AG20443 (cell line): ENCODE measurements at places on chromosomes 2 and 18.

- DNase-seq = no peak
Observed at GRCh38 chr2:53793261-53793660, 6.4 kb downstream of the ERLEC1 start.

- no peak for DNase-seq
Observed at GRCh38 chr18:37435150-37435867, 130.3 kb downstream of the CELF4 start.

DNA sequence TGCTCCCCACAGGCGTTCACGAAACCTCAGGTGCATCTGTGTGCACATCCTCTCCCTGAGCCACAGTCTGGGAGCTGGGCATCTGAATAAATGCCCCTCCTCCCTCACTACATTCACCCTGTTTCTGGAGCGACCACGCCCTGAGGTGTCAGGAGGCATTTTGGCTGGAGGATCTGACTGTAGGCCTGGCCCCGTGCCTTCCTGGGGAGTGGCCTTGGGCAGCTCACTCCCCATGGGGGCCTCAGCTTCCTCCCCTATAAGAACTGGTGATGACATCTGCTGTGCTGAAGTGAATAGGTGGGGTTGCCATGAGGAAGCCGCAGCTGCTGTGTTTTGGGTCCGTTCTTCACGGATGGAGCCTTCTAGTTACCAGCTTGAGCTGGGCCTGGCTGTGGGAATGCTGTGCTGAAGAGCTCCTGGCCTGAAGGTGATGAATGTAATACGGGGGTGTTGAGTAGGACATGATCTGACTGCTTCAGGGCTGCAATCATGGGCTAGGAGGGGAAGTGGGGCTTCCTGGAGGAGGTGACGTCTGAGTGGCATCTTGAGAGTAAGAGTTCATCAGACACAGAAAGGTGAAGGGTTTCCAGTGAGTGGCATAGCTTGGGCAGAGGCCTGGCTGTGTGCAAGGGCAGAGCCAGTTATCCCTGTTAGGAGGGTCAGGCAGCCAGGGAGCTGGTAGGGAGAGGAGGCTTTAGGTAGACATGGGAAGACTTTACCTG is 58.2 kb downstream of the GLI2 start:
- DNase-seq = no peak

DNA sequence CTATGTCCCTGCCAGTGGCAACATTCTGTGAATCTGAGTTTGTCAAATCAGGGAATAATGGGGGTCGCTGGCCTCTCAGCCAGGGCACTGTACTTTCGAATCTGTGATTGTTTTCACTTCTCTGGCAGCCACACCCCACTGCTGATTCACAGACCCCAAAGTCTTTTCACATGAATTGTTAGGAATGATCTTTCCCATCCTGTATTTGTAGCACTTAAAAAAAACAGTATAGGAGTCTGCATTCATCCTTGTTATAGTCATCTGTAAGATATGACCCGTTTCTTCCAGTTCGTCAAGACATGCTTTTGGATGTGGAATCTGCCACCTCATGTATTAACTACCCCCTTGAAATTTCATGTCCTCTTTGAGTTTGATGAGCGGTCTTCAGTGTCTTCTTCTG is 928 bp downstream of the NAGK start:
- DNase-seq = no peak

DNA sequence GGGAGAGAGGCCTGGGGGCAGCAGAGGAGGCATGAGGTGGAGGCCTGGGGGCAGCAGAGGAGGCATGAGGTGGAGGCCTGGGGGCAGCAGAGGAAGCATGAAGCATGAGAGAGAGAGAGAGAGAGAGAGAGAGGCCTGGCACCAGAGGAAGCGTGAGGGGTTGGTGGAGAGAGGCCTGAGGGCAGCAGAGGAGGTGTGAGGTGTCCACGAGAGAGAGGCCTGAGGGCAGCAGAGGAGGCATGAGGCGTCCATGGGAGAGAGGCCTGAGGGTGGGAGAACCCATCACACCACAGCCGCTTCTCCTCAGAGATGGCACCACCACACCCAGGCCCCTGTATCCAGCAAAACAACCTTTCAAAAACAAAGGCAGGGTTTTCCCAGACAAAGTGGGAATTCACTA is 55.7 kb upstream of the KCNG2 start:
- DNase-seq = no peak

GRCh38 chr2:220296174-220296573 is 668.7 kb downstream of the SLC4A3 start:
- DNase-seq = no peak

DNA sequence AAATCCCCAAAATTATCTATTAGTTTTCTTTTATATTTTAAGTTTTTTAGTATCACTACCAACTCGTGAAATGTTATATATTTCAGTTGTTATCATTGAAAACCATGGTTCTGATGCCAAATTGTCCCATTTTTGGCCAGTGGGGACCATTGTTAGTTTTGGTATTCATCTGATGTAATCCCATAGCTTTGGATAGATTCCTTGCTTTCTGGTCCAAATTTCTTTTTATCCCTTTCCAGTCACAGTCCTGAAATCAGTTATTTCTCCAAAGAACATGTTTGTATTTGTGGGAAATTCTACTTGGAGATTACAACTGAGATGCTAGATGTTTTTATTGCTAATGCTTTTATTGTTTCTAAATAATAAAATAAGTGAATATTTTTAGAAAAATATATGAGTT is 976.8 kb upstream of the CRIM1 start:
- no peak for DNase-seq

DNA sequence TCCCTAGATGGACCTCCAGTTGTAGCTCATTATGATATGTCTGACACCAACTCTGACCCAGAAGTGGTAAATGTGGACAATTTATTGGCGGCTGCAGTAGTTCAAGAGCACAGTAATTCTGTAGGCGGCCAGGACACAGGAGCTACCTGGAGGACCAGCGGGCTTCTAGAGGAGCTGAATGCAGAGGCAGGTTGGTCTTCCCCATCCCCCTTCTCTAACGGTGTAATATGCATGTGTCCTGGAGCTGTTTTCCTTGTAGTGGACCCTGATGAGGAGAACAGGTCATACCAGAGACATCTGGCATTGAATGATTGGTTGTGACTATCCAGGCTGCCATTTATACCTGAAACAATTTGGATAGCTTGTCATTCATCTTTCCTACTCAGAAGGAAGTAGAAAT is 135.8 kb downstream of the HAUS1 start:
- DNase-seq = no peak

DNA sequence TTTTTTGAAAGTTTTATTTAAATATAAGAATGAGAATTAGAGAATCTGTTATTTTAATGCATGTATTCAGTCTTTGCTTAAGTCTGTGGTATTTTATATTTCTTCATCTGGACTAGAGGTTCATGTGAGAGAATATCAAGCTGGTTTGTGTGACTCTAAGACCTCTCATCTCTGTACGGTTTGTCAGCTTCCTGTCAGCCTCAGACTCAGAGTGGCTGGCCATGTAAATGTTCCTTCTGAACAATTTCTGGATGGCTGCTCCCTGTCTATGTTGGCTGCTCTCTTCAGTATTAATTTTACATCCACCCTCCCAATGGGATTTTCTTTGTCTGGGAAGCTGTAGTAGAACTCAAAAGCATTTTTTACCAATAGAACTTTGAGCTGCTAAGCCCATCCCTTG is 225.3 kb upstream of the THUMPD2 start:
- DNase-seq = peak; percentile 30

GRCh38 chr18:46167971-46168370 is 63.8 kb downstream of the HAUS1 start:
- DNase-seq = no peak

DNA sequence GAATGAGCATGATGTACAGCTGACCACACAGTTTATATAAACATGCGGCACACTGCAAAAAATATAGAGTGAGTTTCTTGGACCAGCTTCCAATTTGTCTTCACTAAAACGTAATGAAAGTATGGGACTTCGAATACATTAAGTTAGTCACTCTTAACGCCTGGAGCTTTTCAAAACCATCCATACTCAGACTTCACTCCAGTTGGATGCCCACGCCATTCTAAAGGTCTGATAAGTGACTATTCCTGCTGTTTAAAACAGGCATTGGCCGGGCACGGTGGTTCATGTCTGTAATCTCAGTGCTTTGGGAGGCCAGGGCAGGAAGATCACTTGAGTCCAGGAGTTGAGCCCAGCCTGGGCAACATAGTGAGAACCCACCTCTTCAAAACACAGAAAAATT is 84.6 kb downstream of the MYL12B start:
- no peak for DNase-seq

- DNase-seq = no peak
Observed at GRCh38 chr2:57947398-57947797, 99.2 kb upstream of the VRK2 start.
